ENCODE measurements at places on chromosomes 6 and 20. TPM values are rescaled to one million over a fixed set of nuclear protein-coding genes. Genes with fewer than 3 reads are reported as not detected.

Gene APOM
- total RNA-seq, result 2.9 TPM

- no peak for DNase-seq
Measured at GRCh38 chr6:165227644-165228329, 81.6 kb downstream of the C6orf118 start.

DNA sequence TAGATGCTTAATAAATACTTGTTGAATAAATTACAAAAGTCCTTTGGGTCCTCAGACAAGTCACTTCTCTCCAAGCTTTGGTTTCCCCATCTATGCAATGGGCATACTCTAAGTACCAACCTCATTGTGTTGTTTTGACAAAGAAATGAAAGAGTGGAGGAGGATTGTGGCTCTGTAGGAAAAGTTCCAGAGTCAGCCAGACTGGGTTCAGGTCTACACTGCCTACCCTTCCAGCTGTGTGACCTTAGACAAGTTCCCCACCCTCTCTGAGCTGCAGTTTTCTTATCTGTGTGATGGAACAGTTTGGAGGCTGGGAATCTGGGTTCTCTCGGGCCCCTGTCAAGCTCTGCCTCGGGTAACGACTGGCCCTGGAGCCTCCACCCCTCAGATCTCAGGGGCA, 53.9 kb downstream of the SNAI1 start:
- no peak for DNase-seq

- no peak for DNase-seq
Measured at GRCh38 chr6:156760377-156760776, 16.8 kb upstream of the ARID1B start.

DNA sequence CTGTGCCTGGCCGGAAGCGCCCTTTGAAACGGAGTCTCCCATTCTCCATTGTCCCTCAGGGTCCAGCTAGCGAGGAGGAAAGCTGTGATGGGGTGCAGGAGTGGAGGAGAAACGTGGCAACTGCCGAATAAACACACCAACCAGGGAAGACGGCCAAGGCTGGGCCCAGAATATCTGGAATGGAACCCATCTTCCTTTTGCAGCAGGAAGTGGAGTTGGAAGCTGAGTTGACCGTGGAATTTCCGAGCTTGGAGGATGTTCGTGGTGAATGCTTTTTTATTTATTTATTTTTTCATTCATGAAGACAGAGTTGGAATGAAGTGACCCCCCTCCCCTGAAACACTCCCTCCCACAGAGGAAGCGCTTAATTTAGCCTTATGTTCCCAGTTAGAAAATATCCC, 105.6 kb upstream of the RNF24 start:
- no peak for DNase-seq

Gene ADGRB3
- not detected for total RNA-seq

- DNase-seq, result no peak
Measured at GRCh38 chr6:29236060-29236459, 65.4 kb downstream of the OR2J2 start.

GRCh38 chr20:17884307-17885003, 84.1 kb downstream of the SNX5 start:
- no peak for DNase-seq

DNA sequence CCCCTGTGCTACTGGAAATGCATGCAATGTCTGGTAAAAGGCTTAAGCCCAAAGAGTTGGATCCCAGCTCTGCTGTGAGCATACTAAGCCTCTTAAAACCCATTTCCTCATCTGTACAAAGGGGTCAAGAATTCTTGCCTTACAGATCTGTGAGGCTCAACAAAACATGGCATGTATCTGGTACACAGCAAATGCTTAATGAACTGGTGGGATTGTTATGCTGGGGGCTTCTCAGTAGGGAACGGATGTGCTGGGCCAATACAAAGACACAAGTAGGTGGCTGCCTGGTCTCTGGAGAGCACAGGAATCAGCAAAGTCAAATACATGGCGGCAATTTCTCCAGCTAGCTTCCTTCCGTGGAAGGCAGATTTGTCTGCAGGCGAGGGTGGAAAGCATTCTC, 62.3 kb downstream of the LAMP5 start:
- no peak for DNase-seq

- DNase-seq, result no peak
Measured at GRCh38 chr6:150696190-150696589, 96.5 kb downstream of the PLEKHG1 start.

DNA sequence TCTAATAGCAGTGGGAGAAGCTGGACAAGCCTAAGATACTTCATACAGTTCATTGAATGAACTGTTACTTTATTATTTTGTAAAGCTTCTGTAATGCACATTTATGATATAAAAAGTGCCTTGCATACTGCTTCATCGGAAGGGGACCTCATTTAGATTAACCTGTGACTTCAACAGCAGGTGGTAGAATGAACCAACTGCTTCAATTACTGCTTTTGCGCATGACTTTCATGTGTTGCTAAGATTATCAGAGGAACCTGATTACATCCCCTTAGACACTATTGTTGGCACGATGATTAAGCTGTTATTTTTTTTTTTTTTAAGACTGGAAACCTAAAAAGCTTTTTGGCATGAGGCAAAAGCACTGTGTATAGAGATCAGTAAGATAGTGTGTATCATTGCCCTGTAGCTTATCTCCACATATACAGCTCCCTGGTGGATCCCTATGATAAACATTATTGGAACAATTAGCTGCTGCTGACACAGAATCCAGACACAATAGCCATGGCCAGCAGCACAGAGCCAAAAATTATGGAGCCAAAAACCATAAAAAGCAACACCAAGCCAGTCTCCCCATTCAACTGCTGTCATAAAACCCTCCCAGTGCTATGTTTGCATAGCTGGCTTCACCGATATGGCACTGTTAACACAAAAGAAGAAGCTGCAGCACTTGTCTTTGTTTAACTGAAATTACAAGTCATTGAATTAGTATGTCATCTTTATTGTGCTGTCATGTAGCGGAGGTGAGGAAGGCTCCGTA, 731.6 kb upstream of the MMS22L start:
- no peak for DNase-seq

- peak; percentile 65 for DNase-seq
Measured at GRCh38 chr6:111985202-111985731, 68.6 kb upstream of the CCN6 start.

Gene COL11A2
- 2.2 TPM for total RNA-seq

Gene KCNB1
- not detected for total RNA-seq

- DNase-seq, result no peak
Measured at GRCh38 chr6:148514091-148514845, 171.6 kb downstream of the SASH1 start.

DNA sequence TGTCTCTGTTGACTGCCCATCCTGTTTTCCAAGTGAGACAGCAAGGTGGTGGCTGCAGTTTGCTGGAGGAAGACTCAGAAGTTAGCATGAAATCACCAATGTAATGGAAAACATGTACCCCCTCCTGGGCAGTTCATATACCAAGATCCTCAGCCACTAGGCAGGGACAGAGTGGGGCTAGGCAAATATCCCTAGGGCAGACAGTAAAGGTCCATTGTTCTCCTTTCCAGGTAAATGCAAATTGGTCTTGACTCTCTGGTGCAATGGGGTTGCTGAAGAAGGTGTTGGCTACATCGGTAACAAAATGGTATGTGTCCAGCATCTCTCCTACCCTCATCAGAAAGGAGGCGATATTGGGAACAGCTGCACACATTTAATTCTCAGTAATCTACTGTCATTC, 233.6 kb upstream of the SOX4 start:
- DNase-seq, result no peak

DNA sequence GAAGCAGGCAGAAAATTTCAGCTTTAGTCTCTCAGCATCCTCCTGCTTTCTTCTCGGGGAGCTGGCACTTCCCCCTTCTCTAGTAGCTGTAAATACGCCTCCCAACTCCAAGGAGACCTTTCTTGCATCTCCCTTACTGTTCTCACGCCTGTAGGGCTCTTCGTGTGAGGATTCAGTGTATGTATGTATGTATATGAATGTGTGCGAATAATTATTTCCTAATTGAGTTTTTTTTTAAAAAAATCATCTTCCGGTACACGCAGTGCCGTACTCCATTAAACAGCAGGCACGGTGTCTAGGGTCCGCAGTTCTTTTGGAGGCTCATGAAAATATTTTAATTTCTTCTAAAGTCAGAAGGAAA, 85.4 kb downstream of the HFE start:
- no peak for DNase-seq
